ENCODE measurements at places on chromosomes 1 and 21.

DNA sequence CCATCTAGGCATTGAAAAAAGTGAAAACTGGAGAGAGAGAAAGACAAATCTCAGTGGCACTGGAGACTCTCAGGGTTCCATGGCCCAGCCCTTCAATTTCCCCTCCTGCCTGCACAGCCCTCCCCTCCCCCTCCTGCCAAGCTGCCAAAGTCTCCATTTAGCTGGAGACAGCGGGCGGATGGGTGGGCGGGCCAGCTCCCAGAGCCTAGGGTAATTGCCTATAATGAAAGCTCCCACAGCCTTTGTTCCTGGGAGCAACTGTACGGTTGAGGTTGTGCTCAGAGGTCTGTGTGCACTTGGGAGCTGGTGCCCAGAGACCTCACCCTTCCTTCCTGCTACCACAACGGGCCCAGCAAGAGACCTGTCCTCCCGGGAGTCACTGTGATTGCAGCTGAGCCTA is 89.6 kb downstream of the NAV1 start:
- no peak for DNase-seq

DNA sequence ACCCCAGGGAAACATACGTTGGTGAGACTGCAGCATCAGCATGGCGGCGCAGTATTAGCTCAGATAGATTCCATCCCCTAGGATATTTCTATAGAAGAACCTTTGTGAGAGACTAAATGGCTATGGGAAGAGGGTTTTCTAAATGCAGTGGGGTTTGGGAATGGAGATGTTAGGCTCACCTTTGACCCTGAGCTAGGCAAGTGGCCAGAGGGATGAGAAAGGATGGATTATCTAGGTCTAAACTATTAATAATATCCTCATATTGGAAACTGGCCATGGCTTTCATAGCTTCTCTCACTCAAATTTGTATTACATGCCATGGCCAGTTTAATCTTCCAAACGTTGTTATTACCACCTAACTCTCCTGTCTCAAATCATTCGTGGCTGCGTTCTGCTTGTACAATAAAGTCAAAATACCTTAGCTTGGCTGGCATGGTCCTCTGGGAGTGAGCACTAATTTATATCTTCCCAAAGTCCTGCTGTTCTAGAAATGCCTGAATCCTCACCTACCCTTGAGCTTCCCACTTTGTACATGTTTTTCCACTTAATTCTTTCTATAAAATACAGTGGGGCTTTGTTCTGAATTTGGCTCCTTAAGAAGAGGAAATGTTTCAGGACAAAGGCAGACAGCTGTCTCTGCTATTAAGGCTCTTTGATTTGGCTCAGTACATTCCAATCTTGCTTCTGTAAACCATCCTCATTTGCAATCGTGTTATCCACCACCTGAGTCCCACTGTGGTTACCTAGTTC is 31.0 kb upstream of the COG2 start:
- no peak for DNase-seq

DNA sequence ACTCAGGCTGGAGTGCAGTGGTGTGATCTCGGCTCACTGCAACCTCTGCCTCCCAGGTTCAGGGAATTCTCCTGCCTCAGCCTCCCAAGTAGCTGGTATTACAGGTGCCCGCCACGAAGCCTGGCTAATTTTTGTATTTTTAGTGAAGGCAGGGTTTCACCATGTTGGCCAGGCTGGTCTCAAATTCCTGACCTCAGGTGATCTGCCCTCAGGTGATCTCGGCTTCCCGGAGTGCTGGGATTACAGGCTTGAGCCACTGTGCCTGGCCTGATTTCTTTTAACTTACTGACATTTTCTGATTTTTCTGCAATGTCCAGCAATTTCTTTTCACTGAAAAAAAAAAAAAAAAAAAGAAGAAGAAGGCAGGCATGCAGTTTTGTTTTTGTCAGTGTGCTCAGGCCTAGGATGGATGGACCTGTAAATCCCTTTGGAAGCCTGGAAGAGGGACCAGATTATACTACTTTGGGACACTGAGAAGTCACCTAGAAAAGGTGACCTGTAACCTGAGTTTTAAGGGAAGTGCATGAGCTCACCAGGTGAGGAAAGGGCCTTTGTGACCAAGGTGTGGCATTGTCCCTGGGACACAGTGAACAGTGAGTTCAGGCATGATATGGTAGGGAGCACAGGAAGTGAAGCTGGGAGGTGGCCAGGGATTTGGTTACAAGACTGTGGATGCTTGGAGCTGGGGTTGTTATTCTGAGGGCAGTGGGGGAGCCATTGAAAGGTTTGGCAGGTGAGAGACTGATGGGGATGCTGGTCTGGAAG is 2.7 kb upstream of the TMEM61 start:
- DNase-seq: no peak

GRCh38 chr1:209900734-209901133 is 37.3 kb upstream of the SYT14 start:
- DNase-seq: no peak

DNA sequence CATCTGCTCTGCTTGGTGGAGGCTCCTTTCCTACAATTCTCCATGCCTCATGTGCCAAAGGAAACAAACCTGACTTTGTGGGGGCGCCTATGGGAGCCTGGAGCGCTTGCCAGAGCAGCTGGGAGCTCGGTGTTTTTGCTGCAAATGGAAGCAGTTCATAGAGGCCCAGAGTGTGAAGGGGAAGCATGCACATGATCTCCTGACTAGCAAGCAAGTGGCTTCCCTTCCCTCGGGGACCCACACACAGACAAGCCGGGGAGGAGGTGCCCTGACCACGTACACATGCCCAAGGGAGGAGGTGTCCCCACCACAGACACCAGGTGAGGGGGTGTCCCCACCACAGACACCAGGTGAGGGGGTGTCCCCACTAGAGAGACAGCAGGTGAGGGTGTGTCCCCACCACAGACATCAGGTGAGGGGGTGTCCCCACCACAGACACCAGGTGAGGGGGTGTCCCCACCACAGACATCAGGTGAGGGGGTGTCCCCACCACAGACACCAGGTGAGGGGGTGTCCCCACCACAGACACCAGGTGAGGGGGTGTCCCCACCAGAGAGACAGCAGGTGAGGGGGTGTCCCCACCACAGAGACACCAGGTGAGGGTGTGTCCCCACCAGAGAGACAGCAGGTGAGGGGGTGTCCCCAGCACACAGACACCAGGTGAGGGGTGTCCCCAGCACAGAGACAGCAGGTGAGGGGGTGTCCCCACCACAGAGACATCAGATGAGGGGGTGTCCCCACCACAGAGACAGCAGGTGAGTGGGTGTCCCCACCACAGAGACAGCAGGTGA is 106.8 kb downstream of the CRYAA start:
- DNase-seq: no peak

- no peak for DNase-seq
Measured at GRCh38 chr1:100162881-100163280, 15.2 kb downstream of the LRRC39 start.

DNA sequence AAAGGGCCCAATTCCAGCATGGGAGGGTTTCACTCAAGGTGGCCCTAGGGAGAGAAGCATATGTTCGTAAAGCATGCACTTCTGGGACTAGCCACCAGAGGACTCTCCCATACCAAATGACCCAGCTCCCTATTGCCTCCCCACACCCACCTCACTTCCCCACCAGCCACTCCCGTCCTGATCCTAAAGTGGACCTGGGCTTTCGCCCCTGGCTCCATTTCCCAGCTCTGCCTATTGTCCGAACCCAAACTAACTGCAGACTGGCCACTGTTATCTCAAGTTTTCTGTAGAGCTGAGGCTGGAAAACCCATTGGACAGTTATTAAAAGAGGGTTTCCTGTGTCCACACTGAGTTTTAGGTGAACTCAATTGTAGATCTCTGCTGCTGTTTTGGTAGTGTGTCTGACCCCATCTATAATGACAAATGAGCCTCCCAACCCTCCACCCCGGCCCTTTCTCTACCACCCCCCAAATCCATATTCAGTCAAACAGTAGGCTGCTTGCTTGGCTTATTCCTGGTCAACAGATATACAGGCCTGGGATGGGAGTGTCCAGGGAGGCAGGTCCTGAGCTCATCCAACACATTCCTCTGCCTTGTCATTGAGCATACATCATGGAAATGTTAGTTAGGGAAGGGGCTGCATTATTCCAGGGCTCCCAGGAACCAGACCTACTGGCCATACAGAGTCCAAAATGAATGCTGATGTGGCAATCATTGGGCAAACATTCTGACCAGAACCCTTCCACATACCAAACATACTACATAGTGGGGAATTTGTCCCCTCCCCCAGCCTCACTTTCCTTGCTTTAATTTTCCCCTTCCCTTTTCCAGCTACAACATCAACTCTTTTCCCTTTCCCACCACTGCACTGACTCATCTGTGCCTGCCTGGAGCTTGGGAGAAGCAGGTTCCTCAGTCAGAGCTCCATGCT is 59.2 kb downstream of the ABCA4 start:
- DNase-seq: peak; percentile 67

- peak; percentile 51 for DNase-seq
Measured at GRCh38 chr1:91511386-91511785, 10.7 kb downstream of the CDC7 start.

Data from A549 (cell line).